Stimulated activated CD4-positive, alpha-beta T cell treated with anti-CD3 and anti-CD28 coated beads, Interleukin-1b, Interleukin-23, amount 100 ng/mL, for 4 hours (primary cell): ENCODE measurements at places on chromosomes 1 and 21.

DNA sequence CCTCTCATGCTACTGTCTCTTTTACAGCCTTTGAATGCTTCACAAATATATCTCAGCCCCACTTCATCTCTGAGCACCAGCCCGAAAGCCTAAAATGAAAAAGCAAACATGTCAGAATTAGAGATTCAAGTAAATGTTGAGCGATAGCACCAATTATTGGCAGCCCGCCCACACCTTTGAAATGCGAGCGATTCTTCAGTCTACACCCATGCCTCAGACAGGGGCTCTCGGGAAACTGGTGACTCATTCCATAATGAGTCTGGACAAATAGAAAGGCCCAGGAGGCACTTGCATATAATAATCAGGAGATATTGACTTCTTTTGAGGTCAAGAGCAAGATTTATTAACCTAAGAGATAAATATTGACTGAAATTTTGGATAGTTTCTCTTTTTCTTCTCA is 487.3 kb upstream of the PTBP2 start:
- no peak for DNase-seq

GRCh38 chr1:27074175-27074780 is 61.6 kb upstream of the TENT5B start:
- no peak for DNase-seq

- DNase-seq: no peak
Observed at GRCh38 chr1:14970115-14970798, 183.3 kb upstream of the TMEM51 start.

GRCh38 chr1:107590900-107591622 is 373.9 kb downstream of the VAV3 start:
- no peak for DNase-seq

DNA sequence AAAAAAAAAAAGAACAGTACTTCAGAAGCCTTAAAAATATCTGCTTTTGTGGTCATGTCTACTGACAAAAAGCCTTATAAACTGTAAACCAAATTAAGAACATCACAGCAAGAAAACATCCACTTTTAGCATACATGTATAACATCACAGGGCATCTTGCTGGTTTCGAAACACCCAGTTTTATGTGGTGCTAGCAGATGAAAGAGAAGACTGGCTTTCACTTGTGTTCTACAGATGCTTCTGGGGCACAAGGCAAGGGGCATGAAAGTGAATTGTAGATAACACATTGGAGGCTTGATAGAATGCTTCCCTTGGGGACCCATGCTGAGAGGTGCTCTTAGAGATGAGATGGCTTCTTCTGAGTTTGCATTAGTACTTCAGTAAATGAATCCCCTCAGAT is 543.7 kb upstream of the PKN2 start:
- DNase-seq: no peak

DNA sequence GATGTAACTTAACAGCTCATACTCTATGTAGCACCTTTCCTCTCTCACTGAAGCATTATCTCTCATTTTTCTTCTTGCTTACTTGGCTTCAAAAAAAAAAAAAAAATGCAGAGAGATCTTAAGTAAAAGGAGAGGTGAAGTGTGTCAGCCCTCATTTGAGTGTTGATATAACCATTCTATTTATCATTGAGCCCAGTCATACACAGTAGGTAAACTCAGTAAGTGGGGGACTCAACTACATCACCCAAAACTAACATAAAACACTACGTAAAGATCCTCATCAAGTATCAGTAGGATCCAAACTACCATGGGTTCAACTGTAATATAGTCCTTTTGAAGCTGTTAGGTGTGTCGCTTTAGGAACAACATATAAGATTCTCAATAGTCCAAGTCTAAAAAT is 8.2 kb downstream of the PNRC2 start:
- no peak for DNase-seq

DNA sequence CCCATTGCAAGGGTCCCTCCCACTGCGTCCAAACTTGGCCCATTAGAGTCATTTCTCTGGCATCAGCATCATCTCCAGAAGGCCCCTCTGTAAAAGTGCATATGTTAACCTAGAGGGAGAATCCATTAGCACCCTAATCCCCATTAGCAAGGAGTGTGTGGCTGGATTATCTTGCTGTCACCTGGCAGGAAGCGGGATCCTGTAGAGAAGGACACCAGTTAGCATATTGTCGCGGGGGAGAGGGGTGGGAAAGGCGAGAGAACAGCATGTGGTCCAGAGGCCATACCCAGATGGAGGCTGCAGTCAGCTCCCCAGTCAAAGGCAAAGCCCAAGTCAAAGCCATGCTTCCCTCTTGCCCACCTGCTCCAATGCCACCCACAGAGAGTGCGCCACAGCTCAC is 64.0 kb downstream of the OLIG1 start:
- DNase-seq: no peak

DNA sequence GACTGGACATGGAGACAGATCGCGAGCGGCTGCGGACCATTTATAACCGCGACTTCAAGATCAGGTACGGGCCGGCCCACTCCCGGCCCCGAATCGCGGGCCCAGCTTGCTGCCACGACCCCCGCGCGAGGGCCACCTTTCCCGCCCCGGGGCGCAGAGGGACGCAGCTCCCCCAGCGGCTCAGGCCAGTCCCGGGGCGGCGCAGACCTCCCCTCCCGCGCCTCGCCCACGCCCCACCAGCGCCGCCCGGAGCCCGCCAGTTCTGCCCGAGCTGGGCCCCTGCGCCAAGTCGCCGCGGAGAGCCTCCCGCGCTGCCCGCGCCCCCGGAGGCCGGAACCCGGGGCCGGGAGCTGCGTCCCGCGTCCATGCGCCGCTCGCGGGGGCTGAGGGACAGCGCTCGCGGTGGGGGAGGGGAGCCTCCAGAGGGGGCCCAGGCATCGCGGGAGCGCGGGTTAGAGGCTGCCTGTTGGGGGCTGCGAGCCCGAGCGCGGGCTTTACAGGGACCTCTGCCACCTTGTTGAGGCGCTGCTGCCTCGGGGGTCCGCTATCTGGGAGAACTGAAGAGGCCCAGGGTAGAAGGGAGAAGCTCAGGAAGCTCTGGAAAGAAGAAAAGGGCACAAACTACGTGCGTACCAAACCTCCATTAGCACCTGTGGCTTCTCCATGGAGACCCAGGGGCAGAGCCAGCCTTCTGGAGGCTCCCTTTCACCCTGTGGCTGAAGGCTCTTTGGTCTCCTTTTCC is 698 bp downstream of the MOV10 start:
- DNase-seq: no peak

GRCh38 chr1:96580920-96581319 is 140.7 kb upstream of the PTBP2 start:
- DNase-seq: no peak

GRCh38 chr1:111045033-111045722 is 81.5 kb upstream of the LRIF1 start:
- DNase-seq: no peak

- DNase-seq: no peak
Observed at GRCh38 chr1:242128951-242129502, 130.1 kb upstream of the MAP1LC3C start.

GRCh38 chr1:204705888-204706837 is 20.6 kb upstream of the LRRN2 start:
- no peak for DNase-seq

GRCh38 chr1:246734866-246735265 is 10.7 kb downstream of the SCCPDH start:
- no peak for DNase-seq

DNA sequence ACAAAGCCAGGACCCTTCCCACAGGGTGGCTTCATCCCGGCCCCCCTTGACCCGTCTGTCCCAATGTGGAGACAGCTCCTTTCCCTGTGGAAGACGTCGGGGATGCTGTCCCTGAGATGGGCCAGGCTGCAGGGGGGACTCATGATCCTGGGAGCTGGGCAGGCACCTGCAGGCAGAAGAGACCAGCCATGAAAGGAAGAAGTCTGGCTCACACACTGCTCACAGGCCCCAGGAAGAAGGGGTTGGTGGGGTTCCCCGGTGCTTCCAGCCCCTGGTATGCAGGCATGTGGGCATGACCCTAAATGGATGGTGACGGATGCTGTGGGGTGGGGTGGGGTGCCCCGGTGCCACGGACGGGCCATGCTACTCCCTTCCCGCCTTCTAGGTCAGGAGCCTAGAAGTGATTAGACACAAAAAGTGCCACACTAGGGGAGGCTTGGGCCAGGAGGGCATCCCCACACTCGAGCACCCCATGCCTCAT is 8.3 kb downstream of the ACTRT2 start:
- DNase-seq: no peak

- peak; percentile 21 for DNase-seq
Observed at GRCh38 chr1:12275370-12275769, 45.5 kb downstream of the VPS13D start.

DNA sequence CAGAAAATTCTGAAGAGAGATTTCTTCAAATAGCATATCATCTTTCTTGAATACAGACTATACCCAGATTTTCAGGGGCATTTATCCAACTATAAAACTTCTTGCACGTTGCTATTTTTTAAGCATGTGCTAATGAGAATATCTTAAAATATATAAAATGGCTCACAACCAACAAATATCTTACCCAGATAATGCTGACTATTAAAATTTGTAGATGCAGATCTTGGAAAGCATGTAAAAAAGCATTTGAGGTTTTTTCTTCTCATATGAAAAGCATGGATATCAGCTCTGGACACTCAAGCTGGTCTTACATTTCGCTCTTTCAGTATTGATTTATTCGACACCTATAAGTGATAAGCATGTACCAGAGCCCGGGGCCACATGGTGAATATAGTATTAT is 1187.7 kb upstream of the ADGRL4 start:
- DNase-seq: no peak

DNA sequence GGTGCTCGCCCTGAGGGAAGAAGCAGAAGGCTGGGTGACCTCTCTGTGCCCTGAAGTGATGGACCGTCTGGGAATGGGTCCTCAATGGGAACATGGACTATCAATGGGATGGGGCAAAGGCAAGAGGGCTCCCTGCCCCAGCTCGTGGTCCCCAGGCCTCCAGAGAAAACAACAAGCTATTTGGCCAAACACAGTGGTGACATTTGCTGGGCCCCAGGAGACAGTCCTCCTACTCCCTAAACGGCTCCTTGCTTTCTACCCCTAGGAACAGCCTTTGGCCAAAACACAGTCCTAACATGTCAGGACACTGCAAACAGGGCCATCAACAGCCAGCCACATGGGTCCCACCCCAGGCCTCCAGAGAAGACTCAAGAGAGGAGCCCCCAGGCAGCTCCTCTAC is 102.8 kb downstream of the RAVER2 start:
- DNase-seq: no peak

- no peak for DNase-seq
Observed at GRCh38 chr21:29718081-29718815, 221.5 kb downstream of the GRIK1 start.

DNA sequence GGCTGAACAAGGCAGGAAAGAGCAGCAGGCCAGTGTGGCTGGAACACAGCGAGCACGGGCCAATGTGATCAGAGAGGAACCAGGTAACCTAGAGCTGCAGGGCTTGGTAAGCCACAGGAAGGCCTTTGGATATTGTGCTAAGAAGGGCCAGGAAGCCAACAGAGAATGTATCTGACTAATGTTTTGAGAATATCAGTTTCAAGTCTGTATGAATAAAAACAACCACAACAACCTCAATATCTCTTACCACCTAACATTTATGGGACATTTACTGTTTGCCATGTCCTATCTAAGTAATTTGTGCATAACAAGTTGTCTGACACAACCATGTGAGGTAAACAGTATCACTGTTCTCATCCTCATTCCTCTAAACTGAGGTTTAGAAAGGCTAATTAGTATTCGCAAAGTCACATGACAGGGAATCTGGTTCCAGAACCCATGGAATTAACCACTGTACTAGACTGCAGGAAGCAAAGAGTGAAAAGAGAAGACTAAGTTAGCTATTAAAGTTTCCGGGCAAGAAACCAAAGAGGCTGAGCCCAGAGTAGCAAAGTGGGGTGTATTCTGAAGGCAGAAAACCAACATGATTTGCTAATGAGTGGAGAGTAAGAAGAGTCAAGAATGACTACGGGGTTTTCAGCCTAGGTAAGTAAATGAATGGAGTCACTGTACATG is 38.9 kb downstream of the SPRTN start:
- no peak for DNase-seq

DNA sequence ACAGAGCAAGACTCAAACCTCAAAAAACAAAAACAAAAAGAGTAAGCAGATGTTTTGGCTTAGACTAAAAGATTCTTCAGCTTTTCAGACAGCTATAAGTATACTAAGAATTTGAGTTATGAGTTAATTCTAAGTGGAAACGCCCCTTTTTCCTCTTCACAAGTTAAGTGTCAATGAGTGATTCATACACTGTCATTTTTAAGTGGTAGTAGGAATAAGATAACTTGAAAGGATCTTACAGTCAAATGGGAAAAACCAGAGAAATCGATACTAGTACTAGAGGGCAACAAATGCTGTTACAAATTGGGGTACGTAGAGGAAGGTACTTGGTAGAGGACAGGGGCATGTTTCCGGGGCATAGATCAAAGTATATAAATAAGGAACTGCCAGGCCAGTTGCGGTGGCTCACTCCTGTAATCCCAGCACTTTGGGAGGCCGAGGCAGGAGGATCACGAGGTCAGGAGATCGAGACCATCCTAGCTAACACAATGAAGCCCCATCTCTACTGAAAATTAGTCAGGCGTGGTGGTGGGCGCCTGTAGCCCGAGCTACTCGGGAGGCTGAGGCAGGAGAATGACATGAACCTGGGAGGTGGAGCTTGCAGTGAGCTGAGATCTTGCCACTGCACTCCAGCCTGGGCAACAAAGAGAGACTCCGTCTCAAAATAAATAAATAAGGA is 7.4 kb downstream of the H3-3A start:
- no peak for DNase-seq

DNA sequence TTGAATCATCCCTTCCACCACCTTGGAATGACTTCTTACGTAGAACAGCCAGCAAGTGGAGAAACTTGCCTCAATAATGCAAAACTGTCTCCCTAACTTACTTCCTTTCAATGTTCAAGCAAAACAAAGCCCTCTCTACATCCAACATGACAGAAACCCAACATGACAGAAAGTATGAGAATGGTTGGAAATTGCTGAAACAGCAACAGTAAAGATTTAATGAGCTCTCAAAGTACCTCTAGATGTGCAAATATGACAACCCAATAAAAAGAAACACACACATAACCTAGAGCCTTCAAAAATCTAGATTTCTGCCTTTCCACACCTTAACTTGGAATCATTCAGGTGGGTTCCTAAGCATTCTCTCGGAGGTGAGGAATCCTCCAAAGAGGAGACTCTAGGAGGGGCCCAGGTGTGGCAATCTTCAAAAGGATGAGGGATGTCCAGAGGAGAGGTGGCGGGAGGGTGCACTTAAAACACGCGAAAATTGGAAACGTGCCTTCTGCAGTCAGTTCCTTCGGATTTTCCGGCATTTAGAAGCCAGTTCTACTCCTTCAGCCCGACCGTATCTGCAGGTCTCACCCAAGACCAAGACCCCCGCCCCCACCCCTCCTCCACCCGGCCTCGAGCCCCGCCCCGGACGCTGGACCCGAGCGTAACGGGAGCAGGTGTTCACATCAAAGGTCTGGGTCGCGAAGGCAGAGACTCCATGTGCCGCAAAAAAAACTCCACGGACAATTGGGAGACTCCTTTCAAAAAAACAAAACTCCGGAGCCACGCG is 996 bp upstream of the MGST3 start:
- no peak for DNase-seq
